Aorta (tissue), 5 donors: ENCODE measurements at places on chromosomes 12 and 14. TPM values are rescaled to one million over a fixed set of nuclear protein-coding genes. Genes with fewer than 3 reads are reported as not detected.

- no peaks in the 10 kb centered on the region for H3K36me3 ChIP-seq
- H3K27ac ChIP-seq: no peak overlapping the region
- H3K4me3 ChIP-seq: no peak overlapping the region
These were observed 23.5 kb downstream of the CMKLR1 start for GRCh38 chr12:108315486-108316105.

- H3K4me3 ChIP-seq: no peak overlapping the region
These were observed 269.9 kb upstream of the SFSWAP start for GRCh38 chr12:131441060-131441396.

DNA sequence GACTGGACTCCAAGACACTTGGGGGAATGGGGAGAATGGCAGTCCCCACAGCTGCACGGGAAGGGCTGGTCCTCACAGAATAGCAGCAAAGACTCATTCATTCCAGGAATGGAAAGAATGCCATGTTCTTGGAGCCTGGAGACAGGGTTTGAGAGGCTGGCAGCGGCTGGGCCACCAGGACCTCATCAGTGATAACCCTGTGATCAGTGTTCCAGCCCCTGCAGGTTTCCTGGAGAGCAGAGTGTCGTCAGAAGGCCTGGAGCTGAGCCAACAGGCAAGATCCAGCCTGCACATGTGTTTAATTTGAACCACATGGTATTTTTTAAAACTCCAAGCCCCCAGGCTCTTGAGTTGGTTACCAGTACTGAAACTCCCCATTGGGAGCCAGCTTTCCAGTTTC lies 11.3 kb downstream of the BDKRB1 start:
- H3K36me3 ChIP-seq: no peaks in the 10 kb centered on the region
- no peaks in the 10 kb centered on the region for H3K27me3 ChIP-seq
- no peak overlapping the region for H3K27ac ChIP-seq
- no peak overlapping the region for H3K4me3 ChIP-seq

GRCh38 chr14:90805084-90805391 lies 11.2 kb downstream of the TTC7B start:
- no peak overlapping the region for H3K4me3 ChIP-seq
- no peaks in the 10 kb centered on the region for H3K27me3 ChIP-seq
- DNase-seq: no peak
- H3K36me3 ChIP-seq: no peaks in the 10 kb centered on the region

GRCh38 chr12:46107591-46107990 lies 117.2 kb upstream of the SCAF11 start:
- no peak overlapping the region for H3K4me3 ChIP-seq
- H3K36me3 ChIP-seq: no peaks in the 10 kb centered on the region
- no peak for DNase-seq
- no peaks in the 10 kb centered on the region for H3K4me1 ChIP-seq

GRCh38 chr12:41769810-41770209 lies 374.9 kb downstream of the GXYLT1 start:
- no peaks in the 10 kb centered on the region for H3K27me3 ChIP-seq
- no peak for DNase-seq
- H3K4me1 ChIP-seq: peaks cover 2% of the 10 kb centered on the region
- no peak overlapping the region for H3K27ac ChIP-seq
- H3K4me3 ChIP-seq: no peak overlapping the region

- H3K36me3 ChIP-seq: no peaks in the 10 kb centered on the region
- no peaks in the 10 kb centered on the region for H3K27me3 ChIP-seq
- H3K27ac ChIP-seq: no peak overlapping the region
- H3K4me3 ChIP-seq: no peak overlapping the region
These were observed 1.6 kb downstream of the LRRC74A start for GRCh38 chr14:76827696-76828296.

DNA sequence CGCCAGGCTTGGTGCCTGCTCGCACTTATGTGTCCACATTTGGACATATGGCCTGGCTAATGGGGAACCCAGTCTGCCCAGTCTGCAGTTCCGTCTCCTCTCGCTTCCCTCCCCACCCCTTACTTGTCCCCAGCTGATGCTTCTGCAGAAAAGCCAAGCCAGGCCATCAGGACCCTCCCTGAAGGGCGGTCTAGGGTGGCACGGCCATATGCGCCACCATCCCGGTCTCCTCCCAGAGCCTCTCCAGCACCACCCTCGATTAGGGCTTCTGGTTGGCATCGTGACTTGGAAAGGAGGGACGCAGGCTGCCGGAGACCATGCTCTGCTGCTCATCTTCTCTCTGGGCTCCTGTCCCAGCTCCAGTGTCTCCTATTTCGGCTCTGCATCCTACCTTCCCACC lies 54.6 kb downstream of the CALM1 start:
- H3K36me3 ChIP-seq: no peaks in the 10 kb centered on the region
- DNase-seq: no peak
- no peaks in the 10 kb centered on the region for H3K4me1 ChIP-seq

GRCh38 chr12:42386308-42386707 lies 60.3 kb downstream of the PPHLN1 start:
- H3K36me3 ChIP-seq: no peaks in the 10 kb centered on the region
- H3K27me3 ChIP-seq: no peaks in the 10 kb centered on the region
- H3K4me3 ChIP-seq: no peak overlapping the region
- no peaks in the 10 kb centered on the region for H3K4me1 ChIP-seq

DNA sequence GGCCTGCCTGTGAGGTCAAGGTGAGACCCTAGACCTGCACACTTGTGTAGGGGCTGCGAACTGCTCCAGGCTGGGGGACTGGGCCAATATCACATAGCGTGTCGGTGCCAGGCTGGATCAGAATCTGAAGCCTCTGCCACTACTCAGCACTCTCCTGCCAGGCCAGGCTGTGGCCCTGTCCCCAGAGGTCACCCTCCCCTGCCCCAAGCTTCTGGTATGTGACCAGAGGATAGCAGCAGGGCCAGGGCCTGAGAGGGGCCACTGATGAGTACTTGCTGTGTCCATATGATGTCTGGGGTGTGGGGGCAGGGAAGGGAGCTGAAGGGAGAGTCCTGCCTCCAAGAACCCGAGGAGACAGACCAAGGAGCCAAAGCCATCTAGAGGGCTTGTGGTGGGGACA lies 17.8 kb downstream of the ARL6IP4 start:
- no peak overlapping the region for H3K27ac ChIP-seq
- no peaks in the 10 kb centered on the region for H3K36me3 ChIP-seq
- H3K27me3 ChIP-seq: no peaks in the 10 kb centered on the region

DNA sequence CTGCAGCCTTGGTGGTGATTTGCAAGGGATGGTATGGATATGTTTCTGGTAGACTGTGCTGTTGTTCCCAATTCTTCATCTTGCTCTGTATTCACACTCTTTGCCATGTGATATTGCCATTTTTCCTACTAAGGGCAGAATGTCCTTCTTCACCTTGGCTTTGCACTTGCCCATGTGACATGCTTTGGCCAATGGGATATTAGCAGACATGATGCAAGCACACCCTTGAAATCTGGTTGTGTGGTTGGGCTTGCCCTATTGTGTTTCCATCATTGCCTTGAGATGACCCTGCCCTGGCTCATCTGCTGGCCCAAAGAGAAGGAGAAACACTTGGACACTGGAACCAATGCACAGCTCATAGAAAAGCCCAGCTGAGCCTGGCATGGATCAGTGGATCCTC lies 110.3 kb downstream of the AACS start:
- DNase-seq: no peak
- no peaks in the 10 kb centered on the region for H3K27me3 ChIP-seq
- H3K4me3 ChIP-seq: no peak overlapping the region
- no peaks in the 10 kb centered on the region for H3K4me1 ChIP-seq
- H3K27ac ChIP-seq: no peak overlapping the region

DNA sequence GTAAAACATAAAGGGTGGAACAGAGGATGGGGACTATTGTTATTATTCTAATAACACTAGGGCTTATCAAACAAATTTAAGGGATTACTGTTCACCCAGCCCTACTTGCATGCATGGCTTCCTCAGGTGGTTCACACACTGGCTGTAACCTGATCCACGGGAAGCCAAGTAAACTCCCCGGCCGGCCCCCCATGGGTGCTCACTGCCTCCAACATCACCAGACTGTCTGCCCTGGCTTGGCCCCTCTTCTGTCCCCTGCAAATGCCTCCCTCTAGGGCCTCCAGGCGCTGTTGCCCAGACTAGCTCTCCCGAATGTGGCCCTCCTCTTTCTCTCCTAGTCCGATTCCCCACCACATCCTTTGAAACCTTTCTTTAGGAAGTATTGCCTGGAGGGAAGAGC lies 18.6 kb downstream of the FAIM2 start:
- H3K4me1 ChIP-seq: no peaks in the 10 kb centered on the region
- peak; percentile 40 for DNase-seq
- no peak overlapping the region for H3K4me3 ChIP-seq
- no peaks in the 10 kb centered on the region for H3K27me3 ChIP-seq
- no peak overlapping the region for H3K27ac ChIP-seq
- H3K36me3 ChIP-seq: no peaks in the 10 kb centered on the region

- H3K4me3 ChIP-seq: no peak overlapping the region
- no peak overlapping the region for H3K27ac ChIP-seq
- no peaks in the 10 kb centered on the region for H3K36me3 ChIP-seq
These were observed 21.9 kb downstream of the JDP2 start for GRCh38 chr14:75449696-75450095.

GRCh38 chr14:71720978-71721624 lies 211.1 kb upstream of the RGS6 start:
- no peak for DNase-seq
- H3K27me3 ChIP-seq: no peaks in the 10 kb centered on the region
- H3K4me1 ChIP-seq: peaks cover 3% of the 10 kb centered on the region
- H3K27ac ChIP-seq: no peak overlapping the region

GRCh38 chr12:132713123-132713522 lies 2.5 kb downstream of the PGAM5 start:
- H3K4me3 ChIP-seq: no peak overlapping the region
- DNase-seq: no peak
- no peaks in the 10 kb centered on the region for H3K27me3 ChIP-seq
- no peak overlapping the region for H3K27ac ChIP-seq
- peaks cover 2% of the 10 kb centered on the region for H3K36me3 ChIP-seq
- no peaks in the 10 kb centered on the region for H3K4me1 ChIP-seq

GRCh38 chr14:58731465-58732293 lies 93.9 kb downstream of the DACT1 start:
- no peak overlapping the region for H3K4me3 ChIP-seq
- H3K4me1 ChIP-seq: no peaks in the 10 kb centered on the region
- H3K27ac ChIP-seq: peak overlapping the region; percentile 63
- no peaks in the 10 kb centered on the region for H3K27me3 ChIP-seq

- H3K27ac ChIP-seq: no peak overlapping the region
- H3K36me3 ChIP-seq: no peaks in the 10 kb centered on the region
- no peaks in the 10 kb centered on the region for H3K4me1 ChIP-seq
- no peaks in the 10 kb centered on the region for H3K27me3 ChIP-seq
These were observed 314.7 kb upstream of the ATP2B1 start for GRCh38 chr12:90023207-90023900.

- no peak for DNase-seq
- H3K36me3 ChIP-seq: no peaks in the 10 kb centered on the region
- H3K27me3 ChIP-seq: no peaks in the 10 kb centered on the region
- no peak overlapping the region for H3K4me3 ChIP-seq
These were observed 958.4 kb downstream of the SLC6A15 start for GRCh38 chr12:83954071-83954789.

DNA sequence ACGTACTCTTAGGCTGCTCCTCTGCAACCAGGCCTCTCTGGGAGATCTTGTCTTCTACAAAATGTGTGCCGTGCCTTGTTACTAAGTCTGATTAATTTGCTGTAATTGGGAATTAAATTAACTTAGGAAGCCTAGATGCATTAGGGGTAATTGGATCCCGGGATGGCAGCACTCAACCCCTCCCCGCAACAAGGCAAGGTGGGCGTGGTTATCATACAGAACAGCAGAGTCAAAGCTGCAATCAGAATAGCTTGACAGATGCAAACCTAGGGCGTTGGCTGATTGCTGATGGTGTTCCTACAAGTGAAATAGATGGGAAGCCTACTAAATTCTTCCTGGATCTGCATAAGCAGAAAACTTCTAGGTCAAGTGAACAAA lies 34.5 kb upstream of the NFYB start:
- no peak for DNase-seq
- no peaks in the 10 kb centered on the region for H3K4me1 ChIP-seq
- H3K27ac ChIP-seq: no peak overlapping the region
- H3K4me3 ChIP-seq: no peak overlapping the region
- H3K27me3 ChIP-seq: no peaks in the 10 kb centered on the region

- H3K27ac ChIP-seq: no peak overlapping the region
- no peak for DNase-seq
- peaks cover 11% of the 10 kb centered on the region for H3K4me1 ChIP-seq
- H3K27me3 ChIP-seq: no peaks in the 10 kb centered on the region
- no peak overlapping the region for H3K4me3 ChIP-seq
These were observed 250.5 kb downstream of the ZFP36L1 start for GRCh38 chr14:68542346-68542745.

- H3K27me3 ChIP-seq: no peaks in the 10 kb centered on the region
- H3K27ac ChIP-seq: no peak overlapping the region
- H3K4me3 ChIP-seq: no peak overlapping the region
- no peaks in the 10 kb centered on the region for H3K4me1 ChIP-seq
- no peaks in the 10 kb centered on the region for H3K36me3 ChIP-seq
These were observed 89.6 kb downstream of the TTC7B start for GRCh38 chr14:90726656-90727055.

DNA sequence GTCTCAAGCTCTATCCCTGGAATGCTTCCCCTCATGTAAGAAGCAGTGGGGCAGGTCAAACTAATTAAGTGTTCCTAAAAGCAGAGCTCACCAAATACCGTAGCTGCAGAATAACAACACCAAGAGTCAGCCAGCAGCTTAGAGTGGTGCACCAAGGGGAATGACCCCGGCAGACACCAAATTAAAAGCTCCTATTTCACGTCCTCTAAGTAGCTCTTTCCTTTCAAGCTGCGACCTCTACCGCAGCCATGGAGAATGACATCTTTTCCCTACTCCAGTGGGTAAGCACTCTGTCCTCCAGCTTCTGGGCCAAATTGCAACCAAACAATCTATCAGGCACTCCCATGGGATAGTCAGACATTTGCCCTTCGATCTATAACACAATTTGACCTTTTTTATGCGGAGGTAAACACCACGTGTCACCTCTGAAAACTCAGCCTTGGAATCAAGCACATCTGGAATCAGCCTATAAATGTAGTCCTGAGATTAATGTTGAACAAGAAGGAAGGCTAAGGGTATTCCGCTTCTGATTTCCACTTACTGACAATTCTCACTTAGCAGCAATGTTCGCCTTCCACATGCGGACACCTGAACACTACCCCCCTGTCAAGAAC lies 67.6 kb upstream of the CDKN3 start:
- no peaks in the 10 kb centered on the region for H3K4me1 ChIP-seq
- H3K36me3 ChIP-seq: no peaks in the 10 kb centered on the region
- no peak overlapping the region for H3K27ac ChIP-seq

- no peaks in the 10 kb centered on the region for H3K36me3 ChIP-seq
- H3K4me3 ChIP-seq: no peak overlapping the region
- H3K27ac ChIP-seq: no peak overlapping the region
- no peaks in the 10 kb centered on the region for H3K27me3 ChIP-seq
These were observed 180.9 kb downstream of the CALM1 start for GRCh38 chr14:90577661-90578282.

GRCh38 chr12:52513736-52514135 lies 6.5 kb downstream of the KRT5 start:
- no peak overlapping the region for H3K27ac ChIP-seq
- H3K4me3 ChIP-seq: no peak overlapping the region

The XRCC3 gene
- 5.3 TPM for total RNA-seq

The MRPS35 gene
- 18.3 TPM for total RNA-seq

The C3AR1 gene
- total RNA-seq: 23.4 TPM

The GOLGA5 gene
- 32.7 TPM for total RNA-seq

The KRT81 gene
- 0.45 TPM for total RNA-seq

The TESPA1 gene
- total RNA-seq: 2.1 TPM

The SDSL gene
- 3.8 TPM for total RNA-seq
